ENCODE measurements at places on chromosomes 7 and 10. TPM values are rescaled to one million over a fixed set of nuclear protein-coding genes. Genes with fewer than 3 reads are reported as not detected.

DNA sequence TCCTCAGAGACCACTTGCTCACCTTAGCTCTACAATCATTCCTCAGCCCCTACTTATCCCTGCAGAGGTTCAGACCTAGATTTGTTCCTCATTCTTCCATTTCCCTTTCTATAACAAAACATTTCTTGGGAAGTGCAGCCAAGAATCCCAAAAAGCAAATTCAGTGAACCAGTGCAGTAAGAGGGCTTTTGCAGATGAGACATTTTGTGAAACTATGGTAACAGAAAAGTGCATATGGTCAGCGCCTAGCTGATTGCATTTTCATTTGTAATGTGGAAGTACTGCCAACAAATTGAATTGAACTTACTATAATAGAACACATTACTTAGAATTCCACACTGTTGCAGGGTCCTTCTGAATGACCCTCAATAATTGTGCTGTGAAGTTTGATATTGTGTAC, 18.6 kb downstream of the AGMO start:
- no peaks in the 10 kb centered on the region for H3K27me3 ChIP-seq
- no peak overlapping the region for H3K27ac ChIP-seq
- H3K4me3 ChIP-seq = no peak overlapping the region
- H3K4me1 ChIP-seq = no peaks in the 10 kb centered on the region
- H3K36me3 ChIP-seq = no peaks in the 10 kb centered on the region

Gene GBX1
- not detected for total RNA-seq

DNA sequence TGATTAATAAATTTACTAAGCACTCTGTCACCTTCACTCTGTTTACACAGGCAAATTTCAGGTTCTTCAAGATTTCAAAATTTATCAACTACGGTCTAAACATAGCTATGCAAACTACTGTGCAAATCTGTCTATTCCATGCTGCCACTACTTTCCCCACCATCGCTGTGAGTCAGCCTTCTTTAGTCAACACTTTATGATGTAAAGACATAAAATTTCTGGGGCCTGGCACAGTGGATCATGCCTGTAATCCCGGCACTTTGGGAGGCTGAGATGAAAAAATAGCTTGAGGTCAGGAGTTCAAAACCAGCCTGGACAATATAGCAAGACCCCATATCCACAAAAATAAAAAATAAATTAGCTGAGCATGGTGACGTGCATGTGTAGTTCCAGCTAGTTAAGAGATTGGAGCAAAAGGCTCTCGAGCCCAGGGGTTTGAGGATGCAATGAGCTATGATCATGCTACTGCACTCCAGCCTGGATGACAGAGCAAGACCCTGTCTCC, 42.6 kb downstream of the CNOT4 start:
- H3K27me3 ChIP-seq = no peaks in the 10 kb centered on the region
- DNase-seq = no peak
- peaks cover 12% of the 10 kb centered on the region for H3K36me3 ChIP-seq
- peaks cover 44% of the 10 kb centered on the region for H3K4me1 ChIP-seq
- H3K4me3 ChIP-seq = no peak overlapping the region

- no peaks in the 10 kb centered on the region for H3K4me1 ChIP-seq
- no peak for DNase-seq
- no peak overlapping the region for H3K4me3 ChIP-seq
- no peaks in the 10 kb centered on the region for H3K36me3 ChIP-seq
- peaks cover 11% of the 10 kb centered on the region for H3K27me3 ChIP-seq
Observed at GRCh38 chr10:33698033-33698432, 363.6 kb upstream of the NRP1 start.

Measured in naive thymus-derived CD8-positive, alpha-beta T cell (primary cell).